ENCODE measurements at places on chromosomes 6 and 20.

DNA sequence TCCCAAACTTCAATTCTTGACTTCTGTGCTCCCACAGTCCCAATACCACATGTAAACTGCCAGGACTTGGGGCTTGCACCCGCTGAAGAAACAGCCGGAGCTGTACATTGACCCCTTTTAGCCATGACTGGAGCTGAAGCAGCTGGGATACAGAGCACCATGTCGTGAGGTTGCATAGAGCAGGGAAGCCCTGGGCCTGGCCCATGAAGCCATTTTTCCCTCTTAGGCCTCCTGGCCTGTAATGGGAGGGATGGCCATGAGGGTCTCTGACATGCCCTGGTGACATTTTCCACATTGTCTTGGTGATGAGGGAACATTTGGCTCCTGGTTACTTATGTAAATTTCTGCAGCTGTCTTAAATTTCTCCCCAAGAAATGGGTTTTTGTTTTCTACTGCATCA is 9.8 kb downstream of the RHAG start:
- DNase-seq: no peak

DNA sequence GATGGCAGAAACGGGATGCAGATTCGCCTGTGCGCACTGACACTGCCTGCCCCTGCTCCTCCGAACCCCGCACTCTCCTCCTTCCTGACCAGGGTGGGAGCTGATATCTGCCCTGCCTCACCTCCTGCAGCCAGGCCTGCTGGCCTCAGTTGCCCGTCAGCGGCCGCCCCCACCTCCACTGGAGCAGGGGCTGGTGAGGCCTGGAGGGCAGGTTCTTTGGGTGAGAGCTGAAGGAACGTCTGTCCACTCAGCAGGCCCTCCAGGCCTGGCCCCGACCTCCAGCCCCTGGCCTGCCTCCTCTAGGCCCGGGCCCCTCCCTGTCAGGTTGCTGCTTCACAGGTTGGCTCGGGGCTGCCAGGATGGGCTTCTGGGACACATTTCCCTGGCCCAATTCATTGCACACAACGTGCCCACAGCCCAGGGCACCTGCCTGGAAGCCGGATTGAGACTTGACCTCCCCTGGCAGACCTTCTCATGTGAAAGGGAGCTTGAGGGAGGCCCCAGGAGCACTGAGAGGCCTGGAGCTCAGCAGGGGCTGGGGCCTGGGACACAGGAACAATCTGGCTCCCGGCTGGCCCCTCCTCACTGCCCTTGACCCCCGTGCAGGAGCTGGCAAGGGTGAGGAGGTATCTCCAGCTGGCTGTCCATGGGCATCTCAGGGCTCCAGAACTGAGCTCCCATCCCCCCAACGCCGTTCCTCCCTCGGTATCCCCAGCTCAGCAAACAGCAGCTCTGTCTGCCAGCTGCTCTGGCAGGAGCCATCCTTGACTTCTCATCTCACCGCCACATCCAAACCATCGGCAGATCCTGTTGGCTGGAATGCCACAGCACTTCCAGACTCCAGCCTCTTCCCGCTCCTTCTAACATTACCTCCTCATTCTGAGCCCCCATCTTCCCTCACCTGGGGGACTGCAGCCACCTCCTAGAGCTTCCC is 39.5 kb downstream of the SPDEF start:
- DNase-seq: no peak

DNA sequence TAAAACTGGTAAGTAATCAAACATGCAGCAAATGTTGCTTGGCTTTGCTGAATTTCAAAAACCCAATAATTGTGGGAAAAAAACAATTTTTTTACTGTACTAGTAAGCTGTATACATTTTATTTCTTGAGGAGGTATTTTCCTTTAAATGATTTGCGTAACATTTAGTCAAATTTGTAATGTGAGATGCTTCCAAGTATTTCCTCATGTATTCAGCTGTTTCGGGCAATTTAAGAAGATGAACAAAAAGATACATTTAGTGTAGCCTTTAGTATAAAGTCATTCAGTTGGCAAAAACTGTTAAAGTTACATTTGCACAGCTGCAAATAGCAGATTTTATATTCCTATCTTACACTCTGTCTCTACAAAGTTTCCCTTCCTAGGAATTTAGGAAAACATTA is 186.1 kb upstream of the SCGN start:
- no peak for DNase-seq

GRCh38 chr6:37105148-37106050 is 64.6 kb upstream of the PIM1 start:
- DNase-seq: no peak

DNA sequence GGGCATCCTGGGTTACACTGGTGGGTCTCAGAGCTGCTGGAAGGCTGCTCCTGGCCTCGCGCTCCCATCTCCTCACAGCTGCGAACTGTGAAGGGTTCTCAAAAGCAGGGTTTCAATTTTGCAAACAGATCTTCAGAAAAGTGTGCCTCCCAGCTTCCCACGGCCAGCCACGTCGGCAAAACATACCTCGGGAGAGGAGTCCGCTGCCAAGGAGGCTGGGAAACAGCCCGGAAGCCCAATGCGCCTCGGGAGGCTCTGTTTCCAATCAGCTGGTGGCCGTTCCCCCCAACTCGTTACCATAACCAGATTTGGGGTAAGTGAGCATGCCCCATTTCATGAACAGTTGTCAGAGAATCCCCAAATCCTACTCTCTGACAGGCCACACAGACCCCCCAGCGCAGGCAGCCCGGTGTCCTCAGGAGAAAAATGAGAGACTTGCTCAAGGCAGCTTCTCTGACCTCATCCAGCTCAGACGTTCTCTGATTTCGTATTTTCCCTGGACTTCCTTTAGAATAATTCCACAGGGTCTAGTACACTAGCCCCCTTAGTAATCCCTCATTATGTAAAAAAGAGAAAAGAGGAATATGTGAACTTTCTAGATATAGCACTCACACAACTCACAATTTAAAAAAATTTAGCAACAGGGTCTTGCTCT is 98.4 kb downstream of the SNX5 start:
- DNase-seq: no peak

- no peak for DNase-seq
These were observed 345.5 kb downstream of the EPHA7 start for GRCh38 chr6:93073811-93074210.

DNA sequence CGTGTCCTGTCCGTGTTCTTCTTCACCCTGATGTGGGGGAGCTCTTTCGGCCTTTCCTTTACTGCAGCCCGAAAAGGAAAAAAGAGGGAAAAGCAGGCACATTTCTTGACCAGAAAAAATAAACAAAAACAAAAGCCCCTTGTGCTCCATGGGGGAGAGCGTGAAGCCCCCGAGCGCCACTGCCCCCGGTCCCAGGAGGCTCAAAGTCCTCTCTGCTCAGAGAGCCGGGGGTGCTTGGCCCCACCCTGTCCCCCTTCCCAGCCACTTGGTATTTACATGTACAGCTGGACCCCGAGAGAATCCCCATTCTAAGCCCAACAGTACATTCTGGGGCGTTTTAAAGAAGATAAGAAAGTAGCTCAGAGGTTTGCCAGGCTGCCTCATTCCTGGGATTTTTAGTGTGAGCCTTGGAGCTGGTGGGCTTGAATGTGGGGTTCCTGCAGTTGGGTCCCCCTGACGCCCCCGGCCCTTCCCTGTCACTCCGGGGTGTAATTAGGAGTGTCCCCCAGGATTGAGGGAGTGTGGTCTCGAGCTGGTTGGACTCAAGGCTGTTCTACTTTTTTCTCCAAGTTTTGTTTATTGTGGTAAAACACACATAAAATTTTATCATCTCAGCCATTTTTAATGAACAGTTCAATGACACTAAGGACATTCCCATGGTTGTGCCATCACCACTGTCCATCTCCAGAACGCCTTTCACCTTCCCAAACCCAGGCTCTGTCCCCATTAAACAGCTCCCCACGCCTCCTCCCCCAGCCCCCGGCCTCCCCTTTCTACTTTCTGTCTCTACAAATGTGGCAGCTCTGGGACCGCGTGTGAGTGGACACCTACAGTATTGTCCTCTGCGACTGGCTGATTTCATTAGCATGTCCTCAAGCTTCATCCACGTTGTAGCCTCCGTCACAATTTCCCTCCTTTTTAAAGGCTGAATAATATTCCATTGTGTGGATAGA is 55.7 kb upstream of the BHLHE23 start:
- no peak for DNase-seq

- peak; percentile 63 for DNase-seq
These were observed 327.9 kb upstream of the SOX4 start for GRCh38 chr6:21265730-21266044.

DNA sequence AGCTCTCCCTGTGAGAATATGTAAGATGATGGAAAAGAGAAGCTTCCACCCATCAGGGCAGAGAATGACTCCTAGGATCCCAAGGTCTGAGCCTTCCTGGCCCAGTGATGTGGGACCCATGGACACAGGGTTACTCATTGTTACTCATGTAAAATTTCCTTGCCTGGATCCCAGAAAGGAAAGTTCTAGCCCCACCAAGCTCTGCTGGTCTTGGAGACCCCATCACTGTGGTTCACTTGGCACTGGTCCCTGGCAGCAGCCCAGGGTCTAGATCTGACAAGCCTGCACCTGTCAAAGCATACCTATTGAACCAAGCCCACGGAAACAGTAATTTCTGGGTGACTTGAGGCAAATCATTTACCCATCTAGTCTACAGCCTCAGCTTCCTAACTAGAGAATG is 22.1 kb downstream of the MDGA1 start:
- no peak for DNase-seq

- DNase-seq: no peak
These were observed 124.4 kb downstream of the TCP11 start for GRCh38 chr6:35016502-35017321.

GRCh38 chr20:44642203-44643153 is 9.0 kb downstream of the ADA start:
- no peak for DNase-seq

DNA sequence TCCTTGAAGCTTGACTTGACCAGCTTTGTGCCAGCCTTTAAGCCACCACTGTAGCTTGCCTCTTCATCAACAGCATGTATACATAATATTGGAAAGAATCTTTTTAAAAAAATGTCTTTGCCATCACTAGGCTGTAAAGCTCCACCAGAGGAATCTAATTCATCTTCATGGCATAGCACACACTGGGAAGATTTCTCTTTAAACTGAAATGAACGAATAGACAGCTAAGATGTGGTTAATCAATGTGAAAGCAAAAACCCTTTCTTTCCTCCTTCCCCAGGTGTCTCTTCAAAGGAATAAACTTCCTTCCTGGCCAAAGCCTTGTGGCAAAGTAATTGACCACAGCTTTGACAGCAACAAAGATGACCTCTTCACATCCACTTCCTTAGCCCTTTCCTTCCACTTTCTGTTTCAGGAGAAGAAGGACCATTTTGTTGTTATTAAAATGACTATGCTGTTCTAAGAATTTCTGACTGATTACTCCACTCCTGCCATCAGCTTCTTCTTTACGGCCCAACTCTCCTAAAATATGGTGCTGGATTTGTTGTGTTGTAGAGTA is 428.7 kb upstream of the SOX4 start:
- DNase-seq: no peak

DNA sequence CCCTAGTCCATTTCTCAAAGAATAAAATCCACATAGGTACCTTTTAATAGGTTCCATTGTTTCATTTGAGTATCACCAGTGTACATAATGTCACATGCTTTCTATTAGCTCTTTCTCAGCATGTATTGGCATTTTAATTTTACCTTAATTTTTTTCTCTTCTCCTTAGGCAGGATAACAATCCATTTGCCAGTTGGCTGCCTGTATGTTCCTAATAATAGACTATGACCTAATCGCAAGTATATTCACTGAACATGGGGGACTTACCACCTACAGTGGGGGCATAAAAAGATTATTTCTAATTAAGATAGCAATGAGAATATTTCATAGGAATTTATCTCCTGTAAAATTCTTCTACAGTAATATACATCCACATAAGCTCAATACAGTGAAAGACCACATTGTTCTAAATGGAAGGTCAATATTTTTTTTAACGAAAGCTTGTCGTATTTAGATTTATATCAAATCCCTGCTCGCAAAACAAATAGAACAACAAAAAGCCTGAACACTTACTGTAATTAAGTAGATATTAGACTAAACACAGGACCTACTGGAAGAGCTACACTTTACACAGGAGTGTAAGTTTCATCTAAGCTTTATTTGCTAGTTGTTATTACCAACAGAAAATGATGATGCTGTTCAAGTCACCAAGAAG is 76.4 kb downstream of the OGFRL1 start:
- DNase-seq: no peak

DNA sequence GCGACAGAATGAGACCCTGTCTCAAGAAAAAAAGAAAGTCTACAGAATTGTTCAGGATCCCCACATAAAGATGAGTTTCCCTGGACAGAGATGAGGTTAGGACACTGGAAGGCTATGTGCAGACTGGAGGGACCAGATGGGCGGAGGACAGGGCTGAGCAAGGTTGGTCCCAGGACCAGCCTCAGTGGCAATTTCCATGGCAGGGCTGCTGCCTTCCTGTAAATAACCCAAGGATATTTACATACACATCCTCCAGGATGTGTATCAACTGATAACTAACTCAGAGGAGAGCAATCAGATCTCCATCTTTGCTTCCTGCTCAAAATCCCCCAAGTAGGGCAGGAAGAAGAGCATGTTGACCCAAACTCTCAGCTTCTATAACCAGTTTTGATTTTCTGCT is 58.8 kb downstream of the RSPH3 start:
- no peak for DNase-seq

GRCh38 chr6:31396422-31397152 is 6.8 kb upstream of the MICA start:
- no peak for DNase-seq

DNA sequence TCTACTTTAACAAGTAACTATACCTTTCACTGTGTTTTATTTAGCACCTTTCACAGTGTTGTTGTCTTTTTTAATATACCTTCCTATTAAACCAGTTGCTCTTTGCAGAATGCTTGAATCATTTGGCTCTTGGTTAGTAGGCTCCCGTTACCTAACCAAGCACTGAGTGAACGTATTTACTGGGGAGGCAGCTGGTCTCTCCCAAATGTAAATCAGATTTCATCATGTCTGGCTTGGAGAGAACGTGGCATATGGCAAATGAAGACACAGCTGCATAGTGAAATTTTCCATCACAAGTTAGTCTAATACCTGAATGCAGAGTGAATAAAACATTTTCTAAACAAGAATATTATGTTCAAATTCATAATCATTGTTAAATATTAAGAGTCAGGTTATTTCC is 12.4 kb downstream of the HTR1E start:
- DNase-seq: no peak

DNA sequence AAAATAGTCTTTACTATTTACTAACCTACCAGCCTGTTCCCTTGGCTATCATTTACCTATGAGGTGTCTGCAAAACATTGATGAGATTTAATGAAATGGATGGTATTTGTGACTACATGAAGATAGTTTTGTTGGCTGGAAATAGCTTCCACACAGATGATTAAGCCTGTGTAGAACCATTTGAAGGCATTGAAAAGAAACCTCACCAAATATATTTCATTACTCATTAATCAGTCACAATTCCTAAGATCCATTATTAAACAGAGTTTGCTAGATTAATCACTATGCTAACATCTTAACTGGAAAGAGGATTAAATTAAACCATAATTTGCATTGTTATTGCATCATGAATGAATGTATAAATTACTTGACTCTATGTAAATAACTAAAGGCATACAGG is 560.3 kb downstream of the BMP2 start:
- no peak for DNase-seq

DNA sequence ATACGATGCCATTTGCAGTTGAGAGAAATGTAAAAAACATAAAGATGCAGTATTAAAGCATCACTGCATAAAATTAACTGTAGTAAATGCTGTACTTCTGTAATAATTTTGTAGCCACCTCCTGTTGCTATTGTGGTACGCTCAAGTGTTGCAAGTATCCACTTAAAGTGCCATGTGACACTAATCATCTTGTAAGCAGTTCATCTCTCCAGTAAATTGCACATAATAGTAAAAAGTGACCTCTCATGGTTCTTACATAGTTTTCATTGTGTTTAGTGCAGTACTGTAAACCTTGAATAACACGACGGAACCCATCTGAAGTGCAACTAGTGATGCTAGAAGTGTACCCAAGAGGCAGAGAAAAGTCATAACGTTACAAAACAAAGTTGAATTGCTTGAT is 190.1 kb upstream of the VGLL2 start:
- no peak for DNase-seq

Measured in keratinocyte (primary cell).